NCI-H2227 treated with DMSO at 0.1 percent for 48 hours (cell line): ENCODE measurements at places on chromosomes 4 and X.

DNA sequence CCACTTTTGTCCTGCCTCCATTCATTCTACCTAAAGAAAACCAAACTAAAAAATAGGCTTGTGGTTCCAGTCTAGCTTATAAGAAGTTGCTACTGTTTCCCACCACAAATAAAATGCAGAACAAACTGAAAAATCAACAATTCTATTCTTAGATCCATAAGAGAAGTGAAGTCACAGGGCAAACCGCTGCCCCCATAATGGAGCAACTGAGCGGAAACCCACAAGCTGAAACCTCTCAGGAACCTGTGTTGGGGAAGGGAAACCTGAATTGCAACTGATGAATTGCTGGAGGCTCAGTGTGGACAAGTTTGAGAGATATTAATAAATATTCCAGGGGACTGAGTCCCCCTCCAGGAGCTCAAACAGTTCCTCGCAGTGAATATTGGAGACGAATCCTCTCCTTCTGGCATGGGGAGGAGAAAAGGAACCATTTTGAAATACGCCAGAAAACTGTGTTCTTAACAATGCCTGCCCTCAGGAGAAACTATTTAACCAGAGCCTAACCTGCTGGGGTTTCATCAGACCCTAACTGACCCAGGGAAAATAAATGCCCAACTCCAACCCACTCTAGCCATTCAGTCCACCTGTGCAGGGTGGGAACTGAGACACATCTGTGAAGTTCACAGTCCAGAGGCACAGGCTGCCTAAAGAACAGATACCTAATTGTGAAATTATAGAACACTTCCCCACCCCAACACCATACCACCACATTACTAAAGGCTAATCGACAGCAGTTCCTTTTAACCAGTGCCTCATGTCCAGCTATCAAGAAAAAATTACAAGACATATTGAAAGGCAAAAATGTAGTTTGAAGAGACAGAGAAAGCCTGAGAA lies 22.8 kb upstream of the SH3RF1 start:
- DNase-seq: no peak

- no peak for DNase-seq
These were observed 212.7 kb downstream of the KCTD8 start for GRCh38 chr4:44235897-44236296.

- no peak for DNase-seq
These were observed 52.1 kb upstream of the CDKN2AIP start for GRCh38 chr4:183392377-183392776.

DNA sequence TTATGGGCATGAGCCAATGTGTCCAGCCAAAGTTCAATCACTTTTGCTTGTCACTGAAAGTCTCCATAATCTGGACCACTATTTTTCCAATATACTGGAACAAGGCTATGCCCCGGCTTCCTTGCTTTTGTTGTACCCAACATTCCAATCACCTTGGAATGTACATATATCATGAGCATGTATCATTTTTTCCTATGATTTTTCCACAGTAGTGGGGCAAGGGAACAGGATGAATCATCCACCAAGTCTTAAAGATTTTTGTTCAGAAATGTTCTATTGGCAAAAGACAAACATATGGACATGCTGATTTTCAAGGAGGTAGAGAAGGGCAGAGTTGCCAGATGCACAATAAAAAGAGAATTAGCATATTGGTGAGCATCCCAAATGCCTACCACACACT lies 548.1 kb upstream of the INTU start:
- DNase-seq: no peak

GRCh38 chrX:68841251-68842049 lies 12.6 kb downstream of the EFNB1 start:
- no peak for DNase-seq

DNA sequence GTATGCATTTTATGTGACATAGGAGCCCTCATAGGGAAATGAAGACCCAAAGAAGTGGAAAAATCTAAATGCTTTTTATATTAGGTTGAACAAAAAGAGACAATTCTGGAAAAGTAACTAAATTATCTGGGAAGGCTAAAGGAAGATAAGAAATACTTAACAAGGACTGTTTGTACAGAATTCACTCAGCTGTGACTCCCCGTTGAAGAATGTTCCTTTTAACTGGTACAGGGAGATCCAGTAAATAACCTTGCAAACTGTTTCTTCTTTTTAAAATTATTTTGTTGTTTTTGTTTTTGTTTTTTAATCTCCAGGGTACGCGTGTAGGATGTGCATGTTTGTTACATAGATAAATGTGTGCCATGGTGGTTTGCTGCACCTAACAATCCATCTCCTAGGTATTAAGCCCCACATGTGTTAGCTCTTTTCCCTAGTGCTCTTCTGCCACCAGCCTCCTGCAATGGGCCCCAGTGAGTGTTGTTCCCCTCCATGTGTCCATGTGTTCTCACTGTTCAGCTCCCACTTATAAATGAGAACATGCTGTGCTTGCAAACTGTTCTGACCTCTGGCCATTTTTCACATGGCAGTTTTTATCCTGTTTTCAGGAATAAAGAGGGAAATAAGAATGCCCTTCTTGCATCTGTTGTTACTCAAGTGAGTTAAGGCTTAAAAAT lies 81.7 kb downstream of the PWWP3B start:
- DNase-seq: no peak

GRCh38 chrX:135516376-135516775 lies 4.1 kb upstream of the INTS6L start:
- DNase-seq: no peak
